Activated CD4-positive, alpha-beta T cell treated with anti-CD3 and anti-CD28 coated beads for 24 hours (primary cell): ENCODE measurements at places on chromosomes 16 and 17.

DNA sequence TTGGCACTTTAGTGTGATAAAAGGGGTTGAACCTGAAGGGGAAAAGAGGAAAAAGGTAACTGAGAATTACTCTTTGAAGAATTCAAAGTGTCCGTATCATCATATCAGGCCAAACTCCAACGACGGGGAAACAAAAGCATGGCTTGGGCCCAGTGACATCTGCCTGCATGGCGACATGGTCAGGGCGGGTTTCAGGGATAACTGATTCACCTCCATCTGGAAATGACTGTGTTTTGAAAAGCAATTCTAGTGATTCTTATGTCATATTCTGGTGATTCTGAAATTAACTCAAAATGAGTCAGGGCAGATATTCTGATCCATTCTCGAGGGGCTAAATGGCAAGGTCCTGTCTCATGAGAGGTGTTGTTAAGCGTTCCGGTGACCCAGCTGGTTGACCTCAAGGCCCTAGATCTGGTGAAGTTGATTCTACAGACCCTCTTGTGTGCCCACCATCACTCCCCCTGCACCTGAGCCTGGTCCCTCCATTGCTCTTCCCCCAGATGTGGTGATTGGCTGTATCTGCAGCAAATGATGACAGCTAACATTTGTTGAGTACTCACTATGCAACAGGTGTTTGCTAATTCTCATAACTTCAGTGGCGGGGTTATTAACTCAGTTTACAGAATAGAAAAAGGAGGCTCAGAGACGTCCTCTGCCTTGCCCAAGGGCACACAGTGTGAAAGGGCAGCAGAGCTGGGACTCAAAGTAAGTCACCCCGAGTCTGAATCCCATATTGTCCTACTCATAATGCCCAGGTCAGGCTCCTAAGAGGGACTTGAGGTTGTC, 251.8 kb downstream of the MAF start:
- no peak for DNase-seq

DNA sequence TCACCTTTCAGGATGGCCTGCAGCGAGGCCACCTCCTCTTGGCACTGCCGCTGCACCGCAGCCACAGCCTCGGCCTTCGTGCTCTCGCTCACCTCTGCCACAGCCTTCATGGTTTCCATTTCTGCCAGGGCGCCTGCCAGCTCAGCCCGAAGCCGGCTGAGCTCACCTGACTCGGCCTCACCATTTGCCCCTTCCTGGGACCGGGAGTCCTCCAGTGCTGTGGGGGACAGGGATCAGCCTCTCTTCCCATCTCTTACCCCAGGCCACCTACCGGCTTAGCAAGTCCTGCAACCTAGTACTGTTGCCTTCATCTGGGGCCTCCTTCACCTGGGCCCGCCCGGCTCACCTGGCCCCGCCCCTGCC, 658 bp downstream of the RABEP2 start:
- no peak for DNase-seq

DNA sequence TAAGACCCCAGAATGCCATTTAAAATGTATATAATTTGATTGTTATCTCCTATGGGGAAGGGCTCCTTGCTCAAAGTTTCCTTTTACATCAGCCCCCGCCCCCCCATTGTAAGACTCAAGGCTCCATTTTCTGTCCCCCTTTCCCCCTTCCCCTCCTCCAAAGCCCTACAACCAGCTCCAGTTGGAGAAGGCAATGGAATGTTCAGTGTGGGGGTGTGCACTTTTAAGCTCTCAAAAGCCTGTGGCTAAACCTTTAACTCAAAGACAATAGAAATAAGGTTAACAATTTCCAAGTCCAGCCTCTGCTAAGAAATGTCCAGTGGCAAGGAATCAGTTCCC, 114.7 kb downstream of the NOG start:
- DNase-seq = no peak

DNA sequence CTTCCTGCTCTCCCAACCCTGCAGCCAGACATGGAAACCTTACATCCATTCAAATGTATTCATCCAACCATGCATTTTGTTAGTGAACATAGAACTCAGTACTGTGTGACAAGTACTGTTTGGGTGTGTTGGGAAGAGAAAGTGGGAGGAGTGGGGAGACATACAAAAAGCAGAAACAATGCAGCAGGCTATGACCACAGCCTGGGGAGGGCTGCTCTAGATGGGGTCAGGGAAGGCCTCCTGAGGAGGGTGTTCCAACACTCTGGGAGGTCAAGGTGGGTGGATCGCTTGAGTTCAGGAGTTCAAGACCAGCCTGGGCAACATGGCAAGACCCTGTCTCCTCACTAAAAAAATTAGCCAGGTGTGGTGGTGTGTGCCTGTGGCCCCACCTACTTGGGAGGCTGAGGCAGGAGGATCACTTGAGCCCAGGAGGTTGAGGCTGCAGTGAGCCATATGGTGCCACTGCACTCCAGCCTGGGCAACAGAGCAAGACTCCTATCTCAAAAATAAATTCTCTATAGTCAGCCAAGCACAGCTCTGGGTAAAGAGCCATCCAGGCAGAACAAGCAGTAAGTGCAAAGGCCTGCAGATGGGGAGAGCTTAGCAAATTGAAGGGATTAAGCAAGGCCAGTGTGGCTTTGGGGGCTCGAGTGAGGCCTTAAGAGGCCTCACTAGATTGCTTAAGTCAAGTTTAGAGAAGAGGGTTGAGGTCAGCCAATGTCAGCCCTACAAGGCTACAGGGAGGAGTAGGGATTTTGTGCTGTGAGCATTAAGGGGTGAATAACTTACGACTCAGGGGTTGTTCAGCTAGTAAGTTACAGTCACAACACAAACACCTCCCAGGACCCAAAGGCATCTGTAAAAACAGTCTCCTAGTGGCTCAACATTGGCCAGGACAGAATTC, 5.5 kb downstream of the SLC13A2 start:
- DNase-seq = no peak

DNA sequence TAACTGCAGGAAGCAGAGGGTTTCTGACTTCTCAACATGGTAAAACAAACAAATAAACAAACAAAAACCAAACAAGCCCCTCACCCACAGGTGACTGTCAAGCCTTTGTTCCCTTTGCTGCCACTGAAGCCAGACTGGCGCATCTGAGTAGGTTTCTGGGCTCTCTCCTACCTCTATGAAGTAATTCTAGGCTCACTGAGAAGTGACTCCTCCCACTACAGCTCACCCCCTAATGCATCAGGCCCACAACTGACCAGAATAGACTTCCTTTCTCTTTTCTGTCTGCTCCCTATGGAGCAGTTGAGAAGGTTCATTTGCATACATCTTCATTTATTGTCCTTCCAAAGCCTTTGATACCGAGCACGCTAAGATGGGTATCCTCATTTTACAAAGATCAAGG, 77.0 kb upstream of the CCL2 start:
- no peak for DNase-seq

GRCh38 chr16:67208154-67208896, 9.4 kb downstream of the ELMO3 start:
- no peak for DNase-seq

DNA sequence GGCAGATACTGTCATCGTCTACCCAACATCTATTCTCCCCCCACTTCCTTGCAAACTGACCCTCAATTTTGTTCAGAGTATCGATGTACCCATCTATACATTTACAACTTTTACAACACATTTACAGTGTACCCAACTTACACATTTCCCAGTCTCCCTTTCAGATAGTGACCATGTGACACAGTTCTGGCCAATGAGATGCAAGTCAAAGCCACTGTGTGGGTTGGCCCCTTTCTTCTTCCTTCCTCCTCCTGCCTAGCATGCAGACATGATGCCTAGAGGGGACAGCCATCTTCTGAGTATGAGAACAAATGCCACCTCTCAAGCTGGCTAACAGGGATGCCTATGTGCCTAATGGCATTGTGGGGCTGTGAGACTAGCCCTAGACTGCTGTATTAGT, 11.3 kb upstream of the NFAT5 start:
- no peak for DNase-seq

DNA sequence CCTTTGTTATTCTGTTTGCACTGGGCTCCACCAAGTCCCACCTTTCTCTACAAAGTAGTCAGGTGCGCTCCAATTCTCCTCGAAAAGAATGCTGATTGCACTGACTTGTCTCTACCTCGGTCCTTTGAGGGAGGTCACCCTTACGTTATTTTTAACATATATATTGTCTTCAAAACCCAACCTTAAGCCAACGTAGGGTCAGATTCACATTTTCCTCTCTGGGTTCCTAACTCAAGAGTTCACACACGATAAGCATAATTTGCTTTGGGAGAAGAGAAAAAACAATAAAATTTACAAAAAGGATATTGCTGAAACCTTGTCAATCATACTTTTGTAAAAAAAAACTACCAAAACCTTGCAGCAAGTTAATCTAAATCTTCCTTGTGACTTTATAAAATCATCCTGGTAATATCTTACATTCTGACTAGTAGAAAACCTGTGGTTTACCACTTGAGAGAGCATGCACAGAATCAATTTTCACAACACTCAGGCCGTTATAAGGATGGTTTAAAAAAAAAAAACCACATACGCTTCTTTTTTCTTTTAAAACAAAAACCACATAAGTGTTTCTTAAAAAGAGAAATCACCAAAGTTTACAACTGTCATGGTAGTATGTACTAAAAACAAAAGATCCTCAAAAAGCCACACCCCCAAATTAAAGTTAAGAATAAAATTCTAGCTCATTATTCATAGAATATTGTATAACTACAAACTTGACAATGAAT, 72.2 kb upstream of the TRAP1 start:
- no peak for DNase-seq

GRCh38 chr16:72199761-72200337, 27.9 kb upstream of the PMFBP1 start:
- no peak for DNase-seq

DNA sequence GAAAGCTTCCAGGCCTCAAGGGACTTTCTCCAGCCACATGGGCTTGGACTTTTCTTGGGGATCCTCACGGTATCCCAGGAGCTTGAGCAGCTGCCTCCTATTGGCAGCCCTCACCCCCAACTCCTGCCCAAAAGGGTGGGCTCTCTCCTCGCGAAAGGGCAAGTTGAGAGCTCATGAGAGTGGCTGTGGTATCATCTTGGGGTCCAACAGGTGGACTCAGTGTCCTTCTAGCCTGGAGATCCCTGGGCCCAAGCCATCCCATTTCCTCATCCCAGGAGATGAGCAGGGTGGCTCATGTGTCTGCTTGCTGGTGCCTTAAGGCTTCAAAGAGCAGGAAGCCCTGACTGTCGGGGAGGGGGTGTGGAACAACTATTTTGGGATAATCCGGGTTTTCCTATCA, 17.7 kb downstream of the TBX4 start:
- no peak for DNase-seq

GRCh38 chr17:19766421-19767270, 18.5 kb upstream of the ALDH3A1 start:
- DNase-seq = peak; percentile 76

GRCh38 chr17:81821603-81822311, 11.3 kb downstream of the MCRIP1 start:
- DNase-seq = no peak

GRCh38 chr17:9855036-9855435, 29.3 kb downstream of the GLP2R start:
- no peak for DNase-seq

DNA sequence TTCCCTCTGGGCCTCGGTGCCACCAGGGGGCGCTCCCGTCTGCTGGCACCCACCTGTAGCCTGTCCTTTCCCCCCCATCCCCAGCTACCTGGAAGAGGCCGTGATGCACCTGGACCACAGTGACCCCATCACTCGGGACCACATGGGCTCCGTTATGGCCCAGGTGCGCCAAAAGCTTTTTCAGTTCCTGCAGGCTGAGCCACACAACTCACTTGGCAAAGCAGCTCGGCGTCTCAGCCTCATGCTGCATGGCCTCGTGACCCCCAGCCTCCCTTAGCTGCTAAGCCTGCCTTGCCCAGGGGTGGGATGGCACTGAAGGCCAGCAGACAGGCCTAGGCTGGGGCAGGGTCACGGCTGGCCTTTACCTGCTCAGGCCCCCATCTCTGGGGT, 818 bp upstream of the NRN1L start:
- DNase-seq = peak; percentile 68

- no peak for DNase-seq
Measured at GRCh38 chr16:87303962-87304521, 13.2 kb downstream of the C16orf95 start.

DNA sequence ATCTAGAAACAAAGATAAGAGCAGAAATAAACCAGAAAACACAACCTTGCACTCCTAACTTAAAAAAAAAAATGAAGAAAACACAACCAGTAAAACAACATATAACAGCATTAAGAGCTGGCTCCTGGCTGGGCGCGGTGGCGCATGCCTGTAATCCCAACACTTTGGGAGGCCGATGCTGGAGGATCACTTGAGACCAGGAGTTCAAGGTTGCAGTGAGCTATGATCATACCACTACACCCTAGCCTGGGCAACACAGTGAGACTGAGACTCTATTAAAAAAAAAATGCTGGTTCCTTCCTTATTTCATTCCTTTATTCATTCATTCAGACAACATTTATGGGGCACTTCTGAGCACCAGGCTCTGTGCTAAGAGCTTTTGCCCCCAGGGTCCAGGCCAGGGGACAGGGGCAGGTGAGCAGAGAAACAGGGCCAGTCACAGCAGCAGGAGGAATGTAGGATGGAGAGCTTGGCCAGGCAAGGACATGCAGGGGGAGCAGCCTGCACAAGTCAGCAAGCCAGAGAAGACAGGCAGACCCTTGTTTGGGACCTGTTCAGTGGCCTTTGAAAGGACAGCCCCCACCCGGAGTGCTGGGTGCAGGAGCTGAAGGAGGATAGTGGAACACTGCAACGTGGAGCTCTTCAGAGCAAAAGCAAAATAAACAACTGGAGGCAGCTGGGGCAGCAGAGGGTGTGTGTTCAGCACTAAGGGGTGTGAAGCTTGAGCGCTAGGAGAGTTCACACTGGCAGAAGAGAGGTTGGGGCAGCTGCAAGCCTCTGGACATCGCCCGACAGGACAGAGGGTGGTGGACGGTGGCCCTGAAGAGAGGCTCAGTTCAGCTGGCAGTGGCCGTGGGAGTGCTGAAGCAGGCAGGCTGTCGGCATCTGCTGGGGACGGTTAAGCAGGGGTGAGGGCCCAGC, 2.6 kb downstream of the STH start:
- no peak for DNase-seq

- DNase-seq = peak; percentile 69
Measured at GRCh38 chr17:82212331-82213250, at the start of gene CCDC57. Gene CCDC57 (minus strand): TSS chr17:82212842. CDS start chr17:82201944, 10,898 bp downstream.

- DNase-seq = no peak
Measured at GRCh38 chr16:57635266-57636097, 7.1 kb downstream of the ADGRG1 start.

DNA sequence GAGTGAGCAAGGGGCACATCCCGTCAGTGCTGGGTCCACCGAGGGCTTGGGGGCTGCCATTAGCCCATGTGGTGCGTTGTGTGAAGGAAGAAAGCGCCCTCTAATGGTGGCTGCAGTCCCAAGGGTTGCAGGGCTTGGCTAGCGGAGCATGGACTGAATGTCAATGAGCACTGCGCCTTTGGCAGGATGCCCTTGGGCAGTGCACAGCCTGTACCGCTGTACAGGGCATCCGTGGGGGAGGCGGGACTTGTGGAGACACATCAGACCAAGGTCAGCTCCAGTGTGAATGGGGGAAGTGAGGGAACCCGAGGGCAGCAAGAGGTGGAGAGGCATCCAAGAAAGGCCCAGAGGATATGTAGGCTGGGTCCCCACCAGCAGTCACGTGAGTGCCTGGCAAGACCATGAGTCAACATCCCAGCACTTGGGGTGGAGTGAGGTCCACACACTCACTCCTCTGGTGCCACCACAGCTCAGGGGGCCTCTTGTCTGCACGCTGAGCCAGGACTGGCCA, 75.5 kb upstream of the MED9 start:
- DNase-seq = no peak

- no peak for DNase-seq
Measured at GRCh38 chr17:13931800-13932460, 137.4 kb upstream of the COX10 start.

- no peak for DNase-seq
Measured at GRCh38 chr16:67177743-67178699, 5.7 kb downstream of the MATCAP1 start.
